GM23248 (cell line): ENCODE measurements at places on chromosomes 3 and 15. TPM values are rescaled to one million over a fixed set of nuclear protein-coding genes. Genes with fewer than 3 reads are reported as not detected.

- no peak for DNase-seq
These were observed 108.2 kb downstream of the LRRK1 start for GRCh38 chr15:101027273-101027901.

- no peak for DNase-seq
These were observed 1010.8 kb downstream of the FHIT start for GRCh38 chr3:60240492-60240891.

- DNase-seq = no peak
These were observed 10.6 kb downstream of the ACAA1 start for GRCh38 chr3:38126121-38126892.

GRCh38 chr3:29406291-29406832, 125.5 kb downstream of the RBMS3 start:
- no peak for DNase-seq

GRCh38 chr3:164890061-164890460, 188.2 kb downstream of the SI start:
- DNase-seq = no peak

- peak; percentile 55 for DNase-seq
These were observed 436.9 kb upstream of the C2CD4B start for GRCh38 chr15:62601777-62602545.

DNA sequence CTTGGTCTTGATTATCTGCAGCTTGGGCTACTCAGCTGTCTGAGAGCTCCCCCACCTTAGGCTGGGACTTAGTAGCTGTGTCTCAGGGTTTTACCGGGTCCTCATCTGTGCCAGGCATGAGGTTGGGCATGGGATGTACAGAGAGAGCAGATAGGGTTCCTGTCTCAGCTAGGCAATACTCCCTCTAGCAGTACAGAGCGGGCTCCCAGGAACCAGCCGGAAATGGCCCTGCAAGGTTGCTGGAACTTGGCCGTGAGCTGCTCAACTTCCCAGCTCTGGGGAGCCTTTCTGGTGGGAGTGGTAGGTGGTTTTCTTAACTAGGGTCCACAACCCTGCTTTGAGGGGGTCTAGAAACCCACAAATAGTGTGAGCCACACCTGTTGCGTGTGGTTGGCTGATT, 58.3 kb downstream of the ATP2B2 start:
- DNase-seq = no peak

DNA sequence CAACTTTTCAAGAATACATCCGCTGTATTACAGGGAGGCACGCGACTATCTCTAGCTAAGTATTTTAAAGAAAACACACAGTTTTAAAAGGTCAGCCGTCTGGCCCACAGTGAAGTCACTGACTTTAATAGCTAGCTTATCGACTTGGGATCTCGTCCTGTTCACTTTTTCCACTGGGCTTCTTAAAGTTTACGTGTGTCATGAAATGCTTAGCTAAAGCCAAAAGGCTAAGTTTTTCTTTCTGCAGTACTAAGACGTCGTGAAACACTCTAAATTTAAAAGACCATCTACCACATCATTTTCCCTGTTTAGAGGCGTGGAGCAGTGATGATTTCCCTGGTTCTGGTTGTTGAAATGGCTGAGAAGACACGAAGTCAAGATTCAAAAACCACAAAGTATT, 27.1 kb downstream of the LRIG1 start:
- DNase-seq = peak; percentile 90

GRCh38 chr15:74449095-74449494, 11.9 kb downstream of the UBL7 start:
- DNase-seq = no peak

DNA sequence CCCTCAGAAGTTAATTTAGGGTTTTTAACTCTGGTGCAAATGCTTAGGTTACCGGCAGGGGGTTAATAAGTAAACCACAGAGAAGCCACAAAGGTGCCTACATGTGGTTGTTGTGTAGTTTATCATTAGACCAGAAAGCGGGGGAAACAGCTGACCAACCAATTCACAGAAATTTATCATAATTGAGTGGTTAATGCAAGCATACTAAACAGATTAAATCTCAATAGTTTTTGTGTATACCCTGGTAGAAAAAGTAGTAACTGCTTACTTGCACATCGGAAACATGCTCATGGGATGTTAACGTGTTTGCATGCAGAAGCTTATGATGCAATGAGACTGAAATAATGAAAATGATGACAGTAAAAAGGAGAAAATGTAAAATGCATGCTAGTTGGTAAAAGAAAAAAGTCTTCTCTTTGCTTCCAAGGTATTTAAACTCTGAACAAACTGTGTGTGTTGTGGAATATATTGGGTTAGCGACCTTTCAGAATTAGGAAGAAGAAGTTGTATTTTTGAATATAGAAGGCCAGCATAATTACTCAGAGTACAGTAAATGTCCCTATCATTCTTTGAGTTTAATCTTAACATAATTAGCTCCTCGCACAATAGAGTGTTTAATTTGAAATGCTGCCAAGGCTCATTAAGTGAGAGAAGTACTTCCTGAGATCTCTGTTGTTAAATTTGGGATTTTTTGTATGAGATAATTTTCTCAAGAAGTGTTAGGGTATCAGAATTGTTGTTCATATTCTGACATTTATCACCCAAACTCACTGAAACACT, 316.2 kb downstream of the PTPRG start:
- peak; percentile 41 for DNase-seq

- DNase-seq = no peak
These were observed 783.6 kb downstream of the PDCD6IP start for GRCh38 chr3:34582055-34582454.

GRCh38 chr3:32160706-32161214, 54.3 kb downstream of the GPD1L start:
- DNase-seq = no peak

GRCh38 chr3:171874879-171875278, 31.7 kb downstream of the TMEM212 start:
- peak; percentile 39 for DNase-seq

- peak; percentile 81 for DNase-seq
These were observed 470.2 kb upstream of the PROK2 start for GRCh38 chr3:72255191-72255590.

DNA sequence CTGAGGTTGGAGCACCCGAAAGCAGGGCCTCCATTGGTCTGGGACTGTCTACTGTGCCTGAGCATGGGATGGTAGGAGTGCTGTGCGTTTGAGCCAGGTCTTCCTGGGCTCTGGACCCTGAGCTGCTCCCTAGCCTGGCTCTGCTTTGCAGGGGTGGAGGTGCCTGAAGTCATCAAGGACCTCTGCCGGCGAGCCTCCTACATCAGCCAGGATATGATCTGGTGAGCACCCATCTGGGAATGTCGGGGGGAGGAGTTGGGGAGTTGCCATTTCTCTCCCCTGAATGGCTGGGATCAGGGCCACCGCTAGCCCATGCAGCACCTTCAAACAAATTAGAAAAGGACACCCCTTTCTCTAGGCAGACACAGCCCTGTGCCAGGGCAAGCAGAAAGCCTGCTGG, 20.7 kb downstream of the DUOX1 start:
- peak; percentile 40 for DNase-seq

DNA sequence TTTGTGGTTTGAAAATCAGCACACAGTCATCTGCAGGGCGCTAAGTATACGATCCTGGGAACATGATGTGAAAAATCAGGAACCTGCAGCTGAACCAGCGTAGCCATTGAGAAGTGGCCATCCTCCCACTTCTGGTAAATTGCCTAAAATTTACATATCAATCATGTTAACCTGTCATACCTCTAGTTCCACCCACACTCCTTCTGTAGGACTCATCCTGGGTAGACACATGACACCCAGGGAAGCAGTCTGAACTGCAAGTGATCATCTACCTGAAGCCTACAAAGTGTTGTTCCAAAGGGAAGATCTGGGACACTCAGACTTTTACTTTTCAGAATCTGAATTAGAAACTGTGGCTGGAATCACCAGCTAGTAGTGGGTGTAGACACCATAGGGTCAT, 5.5 kb upstream of the PSMD6 start:
- DNase-seq = no peak

DNA sequence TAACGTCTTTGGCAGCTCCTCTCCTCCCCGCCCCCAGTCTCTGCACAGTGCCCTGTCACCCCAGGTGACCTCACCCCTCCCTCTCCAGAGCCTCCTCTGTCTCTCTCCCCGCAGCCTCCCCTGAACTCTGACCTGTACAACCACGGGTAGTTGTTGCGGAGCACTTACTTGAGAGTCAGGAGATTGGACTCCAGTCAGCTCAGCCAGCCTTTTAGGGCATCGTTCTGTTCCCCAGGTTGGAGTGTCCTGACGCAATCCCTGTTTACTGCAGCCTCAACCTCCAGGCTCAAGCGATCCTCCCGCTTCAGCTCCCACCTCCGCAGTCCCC, 177.7 kb downstream of the UACA start:
- DNase-seq = no peak

DNA sequence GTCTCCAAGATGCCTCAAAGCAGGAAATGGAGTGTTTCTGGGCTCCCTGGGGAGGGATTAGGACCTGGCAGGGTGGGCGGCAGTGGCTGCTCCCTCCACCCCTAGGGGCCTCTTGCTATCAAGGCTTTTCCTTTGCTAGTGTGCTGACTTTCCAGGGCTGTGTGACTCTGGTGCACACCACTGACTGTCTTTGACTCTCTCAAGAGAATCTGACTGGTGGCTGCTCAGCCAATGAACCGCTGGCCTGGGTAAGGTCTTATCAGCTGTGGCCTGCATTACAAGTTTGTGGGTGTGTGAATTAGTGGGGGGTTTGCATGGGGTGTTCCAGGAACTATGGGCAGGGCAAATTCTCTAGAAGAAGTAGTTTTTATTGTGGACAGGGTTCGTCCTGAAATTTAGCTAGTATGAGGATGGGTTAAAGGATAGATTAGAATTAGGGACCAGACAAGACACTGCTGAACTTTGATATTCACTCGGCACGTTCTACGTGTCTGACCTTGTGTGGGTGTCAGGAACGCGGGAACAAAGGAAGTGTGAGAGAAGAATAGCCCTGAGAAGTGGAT, 29.5 kb downstream of the SIAH2 start:
- DNase-seq = no peak

- DNase-seq = peak; percentile 20
These were observed 151.4 kb downstream of the RAP2B start for GRCh38 chr3:153313302-153313965.

GRCh38 chr3:160193644-160194192, 31.5 kb upstream of the C3orf80 start:
- no peak for DNase-seq

DNA sequence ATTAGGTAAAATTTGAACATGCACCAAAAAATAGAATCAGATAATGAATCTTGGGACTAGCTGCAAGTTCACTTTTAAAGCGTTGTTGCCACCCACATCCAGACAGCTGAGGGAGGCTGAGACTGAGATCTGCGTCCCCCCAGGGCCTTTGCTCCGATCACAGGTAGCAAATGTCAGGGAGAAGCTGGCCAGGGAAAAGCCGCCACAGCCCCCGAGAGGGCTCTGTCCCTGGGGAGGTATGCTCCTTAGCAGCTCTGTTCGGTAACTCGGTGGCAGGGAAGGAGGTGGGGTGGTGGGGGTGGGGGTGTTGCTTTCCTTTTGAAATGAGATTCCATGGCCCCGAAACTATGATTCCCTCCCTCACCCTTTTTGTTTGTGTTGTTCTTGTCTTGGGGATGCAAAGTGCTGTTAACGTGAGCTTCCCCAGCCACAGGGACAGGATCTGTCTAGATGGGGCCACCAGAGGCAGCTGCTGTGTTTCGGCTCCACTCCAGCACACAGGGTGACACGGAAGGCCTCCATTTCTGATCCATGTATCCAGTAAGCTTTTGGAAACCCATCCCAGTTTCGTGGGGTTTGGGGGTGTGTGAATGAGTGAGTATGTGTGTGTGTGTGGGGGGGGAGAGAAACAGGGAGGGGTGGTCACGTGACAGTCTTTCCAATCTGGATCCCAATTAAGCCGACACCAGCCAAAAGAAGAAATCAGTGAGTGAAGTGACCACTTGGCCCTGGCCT, 1.1 kb upstream of the MINAR1 start:
- DNase-seq = no peak

DNA sequence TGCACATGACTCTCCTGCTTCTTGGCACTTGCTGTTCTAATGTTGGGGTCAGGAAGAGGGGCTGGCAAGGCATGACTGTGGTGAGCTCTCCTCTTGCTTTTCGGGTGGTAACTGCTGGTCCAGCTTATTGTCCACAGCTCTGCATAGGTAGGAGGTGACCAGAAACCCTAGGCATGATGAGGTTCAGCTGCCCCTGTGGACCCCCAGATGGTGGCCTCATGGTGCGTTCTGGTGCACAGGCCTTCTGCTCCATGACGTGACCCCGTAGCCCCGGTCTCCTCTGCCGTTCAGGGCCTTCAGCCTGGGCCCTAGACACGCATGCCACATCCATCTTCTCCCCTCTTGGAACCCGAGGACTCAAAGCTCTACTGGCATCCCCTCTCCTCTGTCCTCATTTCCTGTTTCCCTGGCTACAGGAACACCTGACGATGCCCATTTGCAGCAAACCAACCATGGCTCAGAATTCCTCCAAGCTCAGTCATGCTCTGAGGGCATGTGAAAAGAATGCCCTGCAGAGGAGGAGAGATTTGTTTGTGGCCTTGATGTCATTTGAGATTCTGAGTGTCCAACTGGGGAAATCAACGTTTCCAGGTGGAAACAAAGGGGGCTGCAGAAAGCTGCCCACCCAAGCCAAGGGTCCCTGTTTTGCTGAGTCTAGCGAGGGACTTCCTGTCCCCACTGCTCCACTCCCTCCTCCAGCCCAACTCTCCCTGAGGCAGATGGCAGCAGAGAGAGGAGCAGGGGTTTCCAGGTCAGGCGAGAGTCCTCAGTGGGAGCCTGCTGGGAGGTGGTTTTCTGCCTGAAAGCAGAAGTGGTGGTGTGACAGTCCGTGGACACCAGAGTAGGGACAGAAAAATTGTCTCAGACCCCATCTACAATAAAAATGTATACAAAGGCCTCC, 198.7 kb upstream of the LYSMD4 start:
- DNase-seq = peak; percentile 12

TGM4 gene
- not detected in 2 replicates for total RNA-seq

MEIS2 gene
- 23.7 and 29.3 TPM in 2 replicates for total RNA-seq

GOLGA8M gene
- 0.51 TPM in 1 of 2 replicates, not detected in the other for total RNA-seq

OTOL1 gene
- total RNA-seq = not detected in 2 replicates

SERINC4 gene
- total RNA-seq = not detected in 2 replicates

ARL14 gene
- total RNA-seq = not detected in 2 replicates

CLDN1 gene
- total RNA-seq = 0.32 and 0.38 TPM in 2 replicates

BTLA gene
- total RNA-seq = not detected in 2 replicates

MLF1 gene
- total RNA-seq = 13.4 and 17.3 TPM in 2 replicates

TMEM108 gene
- not detected in 2 replicates for total RNA-seq

GPR15 gene
- not detected in 2 replicates for total RNA-seq

C3orf49 gene
- total RNA-seq = not detected in 2 replicates

PIGZ gene
- 3.9 and 5.7 TPM in 2 replicates for total RNA-seq

MAGI1 gene
- 13.8 and 34.1 TPM in 2 replicates for total RNA-seq

CKMT1B gene
- not detected in 2 replicates for total RNA-seq
